ENCODE measurements at places on chromosomes 5 and 9.
A peak's percentile ranks its signal among the peaks of the same experiment; 100 is the strongest.

DNA sequence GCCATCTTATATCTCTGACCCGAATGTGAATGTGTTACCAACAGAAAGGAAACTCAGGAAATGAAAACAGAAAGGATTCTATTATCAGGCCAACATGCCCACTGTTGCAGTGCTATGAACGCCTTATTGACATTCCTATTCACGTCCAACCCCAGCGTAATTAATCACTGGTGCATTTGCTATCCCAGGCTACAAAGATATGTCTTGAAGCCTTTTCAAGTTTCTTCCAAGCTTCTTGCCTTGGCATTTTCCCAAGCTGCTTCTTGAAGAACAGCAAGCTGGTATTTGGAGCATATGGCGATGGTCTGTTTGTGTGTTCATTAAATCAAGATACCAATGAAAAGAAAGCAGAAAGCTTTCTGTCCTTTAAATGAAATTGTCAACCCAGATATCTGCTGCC, 579.2 kb upstream of the ZNF462 start:
- no peak for DNase-seq

- no peak for DNase-seq
Measured at GRCh38 chr5:122673343-122673742, 101.5 kb upstream of the SNX2 start.

- peak; percentile 77 for DNase-seq
Measured at GRCh38 chr9:131227112-131227958, 49.0 kb downstream of the FAM78A start.

DNA sequence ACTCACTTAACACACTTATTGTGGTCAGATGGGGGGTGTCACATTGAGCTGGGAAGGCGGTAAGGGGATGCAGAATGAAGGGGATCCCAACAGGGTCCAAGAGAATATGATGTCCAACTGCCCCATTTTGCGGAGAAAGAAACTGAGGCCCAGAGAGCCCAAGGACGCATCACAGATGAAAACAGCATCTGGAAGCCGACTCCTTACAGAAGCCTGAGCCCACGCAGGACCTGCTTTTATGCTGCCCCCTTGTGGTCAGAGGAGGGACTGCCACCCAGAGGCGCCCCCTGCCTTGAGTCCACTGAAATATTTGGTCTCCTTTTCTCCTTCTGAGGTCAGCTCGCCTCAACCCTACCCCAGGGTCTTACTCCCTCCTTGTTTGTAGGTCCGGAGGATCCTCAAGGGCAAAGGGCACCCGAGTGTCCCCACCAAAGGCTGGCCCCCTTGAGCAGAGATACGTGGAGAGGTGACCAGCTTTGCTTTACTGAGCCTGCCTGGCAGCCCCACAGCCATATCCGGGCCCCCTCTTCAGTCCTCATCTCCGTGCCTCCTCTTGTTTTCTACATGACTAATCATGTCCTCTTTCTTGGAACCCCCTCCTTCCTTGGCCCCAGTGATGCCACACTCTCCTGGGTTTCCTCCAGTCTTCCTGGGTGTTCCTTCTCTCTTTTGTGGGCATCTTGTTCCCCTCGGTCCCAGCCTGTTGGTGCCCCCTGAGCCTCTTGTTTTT, 30.0 kb upstream of the TTLL11 start:
- DNase-seq, result peak; percentile 61

DNA sequence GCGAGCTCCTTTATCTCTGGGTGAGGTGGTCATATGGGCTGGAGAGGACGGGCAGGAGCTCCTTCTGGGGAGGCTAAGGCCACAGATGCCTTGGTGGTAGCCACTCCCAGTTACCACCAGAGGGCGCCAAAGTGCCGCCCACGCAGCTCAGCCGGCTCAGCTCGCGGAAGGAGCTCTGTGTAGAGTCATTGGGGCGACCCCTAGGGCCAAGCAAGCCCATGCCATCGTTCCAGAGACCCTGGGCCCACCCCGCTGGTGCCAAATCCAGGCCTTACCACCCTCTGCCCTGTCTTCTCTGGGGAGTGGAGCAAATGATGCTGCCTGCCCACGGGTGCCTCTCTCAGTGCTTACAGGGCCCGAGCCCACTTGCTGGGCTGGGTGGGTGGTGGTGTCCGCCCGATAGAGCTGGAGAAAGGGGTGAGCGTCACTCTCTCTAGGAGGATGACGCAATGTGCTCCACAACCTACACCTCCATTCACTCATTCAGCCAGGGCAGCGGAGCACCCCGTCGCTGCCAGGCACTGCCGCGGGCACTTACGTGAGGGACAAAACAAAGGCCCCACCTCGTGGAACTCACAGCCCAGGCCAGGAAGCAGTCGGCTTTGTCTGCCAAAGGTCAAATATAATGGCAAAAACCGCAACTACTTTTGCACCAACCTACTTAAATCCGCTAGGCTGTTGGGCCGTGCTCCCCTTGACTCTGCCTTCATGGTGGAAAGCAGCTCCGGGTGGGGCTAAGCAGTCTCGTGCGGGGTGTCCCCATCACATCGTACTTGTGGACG, 13.8 kb downstream of the TSPAN17 start:
- peak; percentile 67 for DNase-seq

DNA sequence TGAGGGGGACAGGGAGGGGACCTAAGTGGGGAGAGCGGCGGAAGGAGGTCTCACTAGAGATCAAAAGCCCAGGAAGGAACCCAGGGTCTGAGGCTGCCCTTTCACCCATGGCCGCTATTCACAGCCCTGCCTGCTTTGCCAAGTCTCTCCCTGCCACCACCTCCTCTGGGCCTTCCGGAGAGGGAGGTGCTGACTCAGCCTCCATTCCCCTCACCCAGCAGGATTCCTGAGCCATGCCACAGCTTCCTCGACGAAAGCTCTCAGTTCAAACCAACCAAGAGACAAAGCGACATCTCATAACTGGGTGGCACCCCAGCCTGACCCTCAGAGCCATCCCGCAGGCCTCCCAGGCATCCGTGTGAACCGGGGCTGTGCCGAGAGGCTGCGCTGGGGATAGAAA, 36.7 kb downstream of the PAX5 start:
- no peak for DNase-seq

GRCh38 chr5:68007451-68007850, 208.1 kb upstream of the PIK3R1 start:
- DNase-seq, result no peak

GRCh38 chr5:95794070-95794516, 28.4 kb downstream of the GLRX start:
- no peak for DNase-seq

DNA sequence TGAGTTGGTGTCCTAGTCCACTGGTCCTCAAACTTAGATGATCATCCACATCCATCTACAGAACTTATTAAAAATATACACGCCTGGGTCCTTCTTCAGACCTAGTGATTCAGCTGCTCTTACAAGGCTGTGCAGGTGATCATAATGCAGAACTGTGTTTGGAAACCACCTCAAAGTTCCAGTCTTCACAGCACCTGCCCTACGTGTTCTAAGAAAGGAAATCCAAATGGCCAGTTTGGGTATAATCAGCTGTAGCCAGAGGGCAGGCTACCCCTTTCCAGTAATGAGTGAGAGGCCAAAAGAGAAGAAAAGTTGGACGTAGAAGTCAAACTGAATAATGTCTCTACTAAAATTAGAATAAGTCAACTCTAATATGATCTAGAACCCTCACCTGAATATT, 15.4 kb downstream of the REEP5 start:
- no peak for DNase-seq

DNA sequence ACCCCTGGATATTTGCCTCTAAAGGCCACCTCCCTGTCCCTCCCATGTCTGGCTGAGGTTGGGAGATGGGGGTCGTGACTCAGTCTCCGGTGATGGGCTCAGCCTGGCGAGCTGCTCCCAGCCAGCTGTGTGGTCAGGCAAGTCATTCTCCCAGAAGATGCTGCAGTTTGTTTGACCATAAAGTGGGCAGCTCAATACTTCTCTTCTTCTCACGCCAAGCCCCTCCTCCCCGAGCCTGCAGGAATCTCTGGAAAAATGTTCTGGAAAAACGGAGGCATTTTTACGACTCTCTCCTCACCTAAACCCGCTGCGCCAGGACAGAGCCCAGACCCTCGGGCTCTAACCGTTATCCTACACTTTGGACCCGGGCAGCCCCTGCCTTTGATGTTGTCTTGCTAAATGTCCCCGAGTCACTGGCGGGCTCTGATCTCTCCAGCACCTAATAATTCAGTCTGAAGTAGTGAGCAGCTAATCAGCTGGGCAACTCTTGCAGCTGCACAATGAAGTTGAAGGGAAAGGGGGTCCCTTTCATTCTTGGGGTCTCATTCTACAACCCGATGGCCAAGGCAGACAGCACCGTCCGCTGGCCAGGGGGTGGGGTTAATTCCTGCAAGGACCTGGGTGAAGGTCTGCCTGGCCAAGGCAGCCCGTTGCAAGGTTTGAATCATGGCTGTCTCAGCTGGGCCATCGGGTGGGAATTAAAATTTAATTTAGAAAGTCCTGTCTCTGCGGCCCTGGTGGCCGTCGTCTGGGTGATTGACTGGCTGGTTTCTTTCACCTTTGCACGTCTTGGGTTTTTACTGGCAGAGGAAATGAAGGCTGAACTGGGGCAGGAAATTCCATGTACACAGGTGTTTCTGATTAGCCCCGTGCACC, 12.3 kb downstream of the DCANP1 start:
- no peak for DNase-seq

- no peak for DNase-seq
Measured at GRCh38 chr5:169921949-169922348, 58.3 kb downstream of the INSYN2B start.
